ENCODE measurements at places on chromosomes 2 and 18.

DNA sequence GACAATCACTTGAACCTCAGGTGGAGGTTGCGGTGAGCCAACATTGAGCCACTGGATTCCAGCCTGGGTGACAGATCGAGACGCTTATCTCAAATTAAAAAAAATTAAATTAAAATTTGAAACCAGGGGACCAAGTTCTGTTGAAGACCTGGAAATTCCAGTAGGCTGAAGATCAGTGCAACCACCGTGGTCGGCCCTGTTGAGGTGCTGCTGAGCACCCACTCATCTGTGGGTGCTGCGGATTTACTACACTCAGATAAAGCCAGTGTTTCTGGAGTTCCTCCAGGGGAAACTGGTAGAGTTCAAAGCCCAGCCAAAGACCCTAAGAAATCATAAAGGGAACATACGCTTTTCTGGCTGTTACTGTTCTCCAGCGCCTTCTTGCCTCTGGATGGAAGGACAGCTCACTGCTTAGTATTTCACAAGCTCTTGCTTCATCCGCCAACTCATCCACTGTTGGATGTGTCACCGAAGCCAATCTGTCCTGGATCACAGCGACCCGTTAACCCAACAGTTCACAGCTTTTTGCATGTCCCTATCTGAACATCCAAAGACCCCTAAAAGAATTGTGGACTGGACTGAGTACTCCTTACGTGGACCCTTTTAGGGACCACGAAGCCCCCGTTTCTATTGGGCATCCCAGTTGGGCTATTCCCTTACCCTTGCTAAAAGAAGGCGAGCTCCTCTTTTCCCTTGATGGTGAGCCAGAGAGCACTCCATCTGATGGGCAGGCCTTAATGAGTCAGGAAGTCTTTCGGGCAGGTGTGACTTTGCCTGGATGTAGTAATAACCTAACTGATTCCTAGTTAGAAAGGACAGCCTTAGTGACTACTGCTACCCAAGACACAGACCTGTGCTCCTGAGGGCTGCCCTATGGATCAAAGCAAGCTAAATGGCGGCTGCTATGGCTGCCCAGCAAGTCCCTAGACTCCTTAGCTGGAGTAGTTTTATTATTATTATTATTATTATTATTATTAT is 6.0 kb upstream of the ALPP start:
- DNase-seq: peak; percentile 79

- no peak for DNase-seq
Measured at GRCh38 chr2:227796045-227796711, 17.5 kb upstream of the CCL20 start.

GRCh38 chr2:201118961-201119854 is 3.2 kb downstream of the CFLAR start:
- peak; percentile 35 for DNase-seq

DNA sequence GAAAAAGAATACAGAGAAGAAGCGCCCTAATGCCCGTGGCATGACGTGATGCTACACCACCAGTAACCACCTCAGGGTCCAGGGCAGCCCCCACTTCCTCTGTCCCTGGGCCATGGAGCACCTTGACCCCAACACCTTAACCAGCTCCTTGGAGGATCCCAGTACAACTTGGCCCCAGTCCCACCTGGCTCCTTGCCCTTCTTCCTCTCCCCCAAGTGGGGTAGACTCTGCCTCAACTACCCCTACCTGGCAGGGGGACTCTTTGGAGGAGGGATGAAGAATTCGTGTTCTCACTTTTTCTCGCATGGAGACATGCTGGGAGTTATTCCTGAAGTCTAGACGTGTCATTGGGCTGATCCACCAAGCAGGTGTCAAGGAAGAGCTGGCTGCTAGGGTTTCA is 18.9 kb downstream of the TRABD2A start:
- no peak for DNase-seq

- DNase-seq: no peak
Measured at GRCh38 chr18:3132700-3133099, 87.1 kb downstream of the MYOM1 start.

DNA sequence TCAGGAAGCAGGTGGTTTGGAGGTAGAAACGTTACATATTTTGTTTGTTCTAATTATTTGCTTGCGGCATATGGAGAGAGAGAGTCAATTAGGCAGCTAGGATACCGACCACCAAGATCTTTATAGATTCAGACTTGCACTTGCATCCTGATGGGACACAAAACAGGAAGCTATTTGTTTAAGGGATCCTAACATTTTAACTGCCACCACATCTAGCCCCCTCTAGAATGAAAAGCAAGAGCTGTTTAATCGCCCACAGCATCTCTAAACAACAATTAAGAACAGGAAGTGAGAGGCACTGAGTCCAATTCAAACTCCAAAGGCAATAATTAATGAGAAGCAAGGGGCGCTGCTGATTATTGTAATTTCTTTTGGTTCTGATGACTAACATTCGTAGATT is 182.0 kb upstream of the LINC00305 start:
- no peak for DNase-seq

DNA sequence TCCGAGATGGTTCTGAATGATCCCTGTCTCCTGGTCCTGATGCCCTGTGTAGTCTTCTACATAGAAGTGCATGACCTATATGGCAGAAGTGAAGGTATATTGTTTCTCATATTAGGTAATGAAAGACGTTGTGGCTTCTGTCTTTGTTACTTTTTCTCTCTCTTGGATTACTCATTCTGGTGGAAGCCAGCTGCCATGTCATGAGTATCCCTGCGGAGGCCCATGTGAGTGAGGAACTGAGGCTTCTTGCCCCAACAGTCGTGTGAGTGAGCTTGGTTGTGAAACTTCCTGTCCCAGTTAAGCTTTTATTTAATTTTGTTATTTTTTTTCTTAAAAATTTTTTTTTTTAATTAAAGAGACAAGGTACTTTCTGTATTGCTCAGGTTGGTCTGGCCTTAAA is 134.7 kb downstream of the UBR3 start:
- DNase-seq: peak; percentile 71

GRCh38 chr18:55268151-55268601 is 308.9 kb upstream of the CCDC68 start:
- no peak for DNase-seq

- no peak for DNase-seq
Measured at GRCh38 chr2:126856403-126856802, 42.3 kb upstream of the TEX51 start.

DNA sequence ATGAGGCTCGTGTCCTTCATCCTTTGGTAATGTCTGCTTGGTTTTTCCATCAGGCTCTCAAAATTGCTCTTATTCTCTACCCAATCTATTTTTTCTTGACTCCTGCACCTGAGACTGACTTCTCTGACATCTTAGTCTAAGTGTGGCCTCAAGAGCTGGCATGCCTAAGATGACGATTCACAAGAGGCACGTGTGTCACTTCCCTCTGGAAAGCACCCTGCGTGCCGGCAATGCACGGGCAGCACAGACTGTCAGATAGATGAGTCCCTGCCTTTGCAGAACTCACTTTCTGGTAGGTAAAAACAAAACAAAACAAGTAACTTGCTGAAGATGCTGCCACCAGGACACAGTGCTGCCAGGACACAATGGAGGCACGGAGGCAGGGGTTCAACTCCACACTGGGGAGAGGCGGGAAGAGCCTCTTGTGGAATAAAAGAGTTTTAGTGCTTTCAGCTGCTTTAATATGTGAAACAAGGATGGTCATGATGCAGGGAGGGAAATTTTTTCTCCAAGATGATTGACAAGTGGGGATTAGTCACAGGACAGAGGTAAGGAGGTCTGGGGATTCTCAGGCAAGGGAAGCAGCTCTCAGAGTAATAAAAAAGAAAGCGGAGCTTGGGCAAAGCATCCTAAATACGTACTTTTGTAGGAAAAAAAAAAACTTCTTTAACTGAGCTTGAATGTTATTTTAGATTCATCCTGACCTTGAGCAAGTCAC is 27.3 kb downstream of the CYB5A start:
- DNase-seq: no peak

DNA sequence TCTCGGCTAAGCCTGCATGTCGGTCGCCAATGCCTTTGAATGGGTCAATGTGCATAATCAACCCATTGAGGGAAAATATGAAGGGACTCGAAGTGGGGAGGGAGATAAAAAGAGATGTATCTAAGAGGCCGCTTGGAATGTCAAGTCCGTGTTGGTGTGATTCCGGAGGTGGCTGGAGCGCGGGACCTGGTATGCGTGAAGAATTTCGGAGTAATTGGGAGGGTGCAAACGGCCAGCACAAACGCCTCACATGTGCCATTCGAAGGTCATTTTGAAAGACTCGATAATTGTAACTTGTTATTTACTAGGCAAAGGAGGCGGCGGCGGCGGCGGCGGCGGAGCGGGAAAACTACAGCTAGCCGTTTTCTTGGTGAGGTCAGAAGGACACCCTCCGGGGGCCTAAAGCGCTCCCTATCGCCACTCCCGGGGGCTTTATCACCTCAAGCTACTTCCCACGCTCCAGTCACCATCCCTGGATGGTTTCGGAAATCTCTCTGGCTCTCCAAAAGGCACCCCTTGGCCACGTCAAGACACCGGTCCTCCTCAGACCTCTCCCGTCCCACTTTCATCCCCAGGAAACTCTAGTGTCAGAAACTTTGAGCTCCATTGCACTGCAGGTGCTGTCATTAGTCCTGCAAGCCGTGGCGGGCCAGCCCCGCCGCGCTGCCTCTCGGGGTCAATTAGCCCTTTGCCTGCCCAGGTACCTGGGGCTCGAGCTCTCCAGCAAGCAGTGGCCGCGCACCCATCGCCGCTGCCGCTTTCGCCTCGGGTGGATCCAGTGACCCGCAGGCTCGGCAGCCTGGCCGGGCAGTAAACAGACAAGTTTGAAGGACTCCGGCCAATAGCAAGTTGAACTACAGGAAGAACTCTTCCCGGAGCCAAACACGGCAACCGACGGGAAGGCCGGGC is 1.5 kb downstream of the ERBB4 start:
- no peak for DNase-seq

- DNase-seq: no peak
Measured at GRCh38 chr2:157940024-157940423, 63.9 kb upstream of the ACVR1 start.

GRCh38 chr2:14751581-14751980 is 119.1 kb downstream of the LRATD1 start:
- DNase-seq: no peak

- peak; percentile 78 for DNase-seq
Measured at GRCh38 chr2:225120186-225120585, 77.9 kb upstream of the DOCK10 start.

- DNase-seq: no peak
Measured at GRCh38 chr18:79935499-79935898, 16.0 kb downstream of the SLC66A2 start.

GRCh38 chr2:3423492-3424170 is 44.1 kb downstream of the TRAPPC12 start:
- DNase-seq: peak; percentile 30

- DNase-seq: no peak
Measured at GRCh38 chr2:151338115-151338514, 19.3 kb upstream of the TNFAIP6 start.

GRCh38 chr2:45169339-45170190 is 160.3 kb upstream of the SIX2 start:
- no peak for DNase-seq

GRCh38 chr18:34314847-34315246 is 90.1 kb upstream of the NOL4 start:
- no peak for DNase-seq

- DNase-seq: no peak
Measured at GRCh38 chr18:46373791-46374190, 269.6 kb downstream of the HAUS1 start.

DNA sequence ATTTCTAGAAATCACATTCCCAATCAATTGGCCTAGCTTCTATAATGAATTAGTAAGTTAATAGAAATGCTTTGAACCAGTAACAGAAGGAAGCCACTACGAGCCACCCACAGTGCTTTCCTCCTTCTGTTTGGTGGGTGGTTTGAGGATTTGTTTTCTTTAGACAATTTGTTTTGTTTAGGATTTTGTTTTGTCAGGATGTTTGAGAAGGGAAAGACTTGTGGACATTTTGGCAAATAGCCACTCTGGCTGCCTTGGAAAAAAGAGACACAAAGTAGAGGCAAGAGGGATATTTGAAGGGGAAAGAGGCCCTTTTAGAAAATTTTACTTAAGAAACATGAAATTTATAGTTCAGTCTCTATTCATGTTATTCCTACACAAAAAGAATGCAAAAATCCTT is 47.7 kb downstream of the TANK start:
- no peak for DNase-seq

DNA sequence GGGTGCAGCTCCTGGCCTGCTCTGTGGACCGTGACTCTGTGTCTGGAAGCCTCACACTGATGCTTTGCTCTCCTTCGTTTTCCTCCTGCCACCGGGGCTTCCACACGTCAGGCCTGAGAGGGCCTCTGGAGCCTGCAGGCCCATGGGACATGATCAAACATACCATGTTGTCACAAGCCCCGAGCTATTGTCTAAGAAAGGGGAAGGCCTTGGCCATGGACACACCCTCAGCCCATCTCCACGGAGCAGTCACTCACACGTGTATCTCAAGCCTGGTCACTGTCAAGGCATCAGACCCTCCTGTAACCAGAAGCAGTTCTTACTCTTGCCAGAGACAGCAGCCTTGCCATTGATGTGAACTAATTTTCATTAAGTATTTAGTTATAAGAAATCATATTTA is 814.1 kb upstream of the SALL3 start:
- no peak for DNase-seq

DNA sequence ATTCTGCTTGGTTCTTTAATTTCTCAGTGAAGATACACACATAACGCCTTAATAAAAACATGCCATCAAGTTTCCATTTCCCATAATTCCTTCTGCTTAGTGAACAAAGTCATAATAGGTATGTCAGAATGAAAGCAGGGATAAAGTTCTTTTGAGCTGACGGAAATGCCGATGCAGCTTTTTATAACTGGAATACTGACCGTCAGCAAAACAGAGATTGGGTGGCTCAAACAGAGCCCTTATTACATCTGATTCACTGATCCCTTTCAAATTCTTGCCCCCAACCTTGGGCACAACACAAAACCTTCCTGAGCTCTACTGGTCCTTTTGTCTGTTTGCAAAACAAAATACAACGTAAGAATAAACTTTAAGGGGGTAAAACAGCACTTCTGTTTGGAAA is 140.4 kb downstream of the CDH2 start:
- DNase-seq: no peak

DNA sequence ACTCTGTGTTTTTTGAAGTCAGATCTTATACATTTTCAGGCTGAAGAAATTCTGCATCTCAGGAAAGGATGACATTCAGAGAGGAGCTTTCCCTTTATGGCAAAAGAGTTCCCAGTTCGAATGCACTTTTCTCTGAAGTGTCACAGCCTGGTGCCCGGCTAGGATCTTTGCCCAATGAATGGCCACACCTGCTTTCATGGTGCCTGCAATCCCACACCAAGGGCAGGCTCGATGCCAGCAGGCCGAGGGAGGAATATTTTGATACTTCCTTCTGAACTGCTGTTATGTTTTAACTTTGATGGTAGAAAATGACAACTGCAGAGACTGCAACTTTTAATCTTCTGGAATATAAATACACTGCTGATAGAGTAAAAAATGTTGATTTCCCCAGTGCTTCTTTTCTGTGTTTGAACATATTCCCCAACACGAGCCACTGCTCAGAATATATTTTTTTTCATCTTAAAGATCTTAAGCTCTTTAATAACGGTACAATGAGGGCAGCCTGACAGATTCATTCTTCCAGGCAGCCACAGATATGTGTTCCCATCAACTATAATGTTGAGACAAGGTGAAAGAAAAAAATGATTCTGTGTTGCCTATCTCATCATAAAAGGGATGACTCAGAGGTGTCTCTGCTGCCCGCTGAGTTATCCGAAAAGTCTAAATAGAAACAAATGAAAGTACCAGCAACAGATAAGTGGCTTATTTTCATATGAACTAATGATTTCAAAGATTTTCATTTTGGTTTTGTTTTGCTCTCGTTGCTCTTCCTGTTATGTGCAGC is 848.5 kb downstream of the DCDC2C start:
- no peak for DNase-seq

All from HFFc6 (cell line).